NCI-H1048 (cell line): ENCODE measurements at places on chromosomes 7 and 10.

- no peak for DNase-seq
Observed at GRCh38 chr10:101272229-101272868, 43.1 kb upstream of the LBX1 start.

GRCh38 chr10:61786728-61787127 is 114.8 kb upstream of the ARID5B start:
- no peak for DNase-seq

DNA sequence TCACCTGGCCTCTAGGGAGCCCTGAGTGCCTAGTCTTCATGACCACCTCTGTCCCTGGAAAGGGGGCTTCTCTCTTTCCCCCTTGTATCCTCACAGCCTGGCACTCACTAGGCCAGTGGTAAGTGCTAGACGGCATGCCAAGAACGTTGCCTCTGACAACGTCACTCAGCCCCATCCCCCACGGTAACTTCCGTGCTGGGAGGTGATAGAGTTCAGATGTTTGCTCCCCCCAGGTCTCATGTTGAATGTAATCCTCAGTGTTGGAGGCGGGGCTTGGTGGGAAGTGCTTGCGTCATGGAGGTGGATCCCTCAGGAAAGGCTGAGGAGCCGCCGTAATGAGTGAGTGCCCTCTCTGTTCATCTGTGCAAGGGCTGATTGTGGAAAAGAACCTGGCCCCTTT is 343.3 kb upstream of the MKI67 start:
- DNase-seq: no peak

GRCh38 chr10:14669576-14669975 is 105.1 kb downstream of the FAM107B start:
- no peak for DNase-seq

DNA sequence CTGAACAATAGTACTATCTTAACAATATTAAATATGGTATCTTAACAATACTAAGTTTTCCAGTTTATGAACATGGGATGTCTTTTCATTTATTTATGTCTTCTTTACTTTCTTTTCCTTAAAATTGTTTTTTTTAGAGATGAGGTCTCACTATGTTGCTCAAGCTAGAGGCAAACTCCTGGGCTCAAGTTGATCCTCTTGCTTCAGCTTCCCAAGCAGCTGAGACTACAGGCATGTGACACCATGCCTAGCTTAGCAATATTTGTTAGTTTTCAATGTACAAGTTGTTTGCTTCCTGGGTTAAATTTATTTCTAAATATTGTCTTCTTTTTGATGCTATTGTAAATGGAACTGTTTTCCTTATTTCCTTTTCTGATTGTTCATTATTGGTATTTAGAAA is 16.9 kb downstream of the CDH23 start:
- DNase-seq: no peak

- no peak for DNase-seq
Observed at GRCh38 chr7:3159039-3159438, 115.4 kb upstream of the CARD11 start.
